ENCODE measurements at places on chromosomes 1 and 21. TPM values are rescaled to one million over a fixed set of nuclear protein-coding genes. Genes with fewer than 3 reads are reported as not detected.

Gene HSD11B1
- total RNA-seq, result 0.28 TPM

GRCh38 chr1:174786760-174787159 lies 213.0 kb upstream of the CACYBP start:
- no peak for DNase-seq

GRCh38 chr1:205954819-205955404 lies 11.7 kb upstream of the SLC26A9 start:
- DNase-seq, result no peak

DNA sequence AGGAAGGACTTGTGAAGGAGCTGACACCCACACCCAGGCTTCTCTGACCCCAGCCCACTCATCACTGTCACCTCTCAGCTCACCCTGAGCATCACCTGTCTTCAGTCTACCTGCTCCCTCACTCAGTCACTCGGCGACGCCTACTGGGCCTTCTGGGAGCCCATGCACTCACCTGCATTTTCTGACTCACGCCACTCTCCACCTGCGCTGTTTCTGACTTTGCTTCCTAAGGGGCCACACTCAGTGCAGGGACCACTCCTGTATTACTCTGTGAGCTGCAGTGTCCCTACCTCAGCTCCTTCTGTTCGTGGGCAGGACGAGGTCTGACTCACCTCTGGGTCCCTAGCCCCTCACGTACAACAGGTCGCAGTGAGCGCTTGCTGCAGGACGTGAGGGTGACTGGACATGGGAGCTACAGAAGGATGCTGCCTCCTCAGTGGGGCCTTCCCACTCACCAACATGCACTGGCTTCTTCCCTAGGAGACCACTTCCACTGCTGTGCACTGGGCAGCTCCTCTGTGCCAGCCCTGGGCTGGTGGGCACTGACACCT lies 102.3 kb downstream of the GLIS1 start:
- DNase-seq, result no peak

DNA sequence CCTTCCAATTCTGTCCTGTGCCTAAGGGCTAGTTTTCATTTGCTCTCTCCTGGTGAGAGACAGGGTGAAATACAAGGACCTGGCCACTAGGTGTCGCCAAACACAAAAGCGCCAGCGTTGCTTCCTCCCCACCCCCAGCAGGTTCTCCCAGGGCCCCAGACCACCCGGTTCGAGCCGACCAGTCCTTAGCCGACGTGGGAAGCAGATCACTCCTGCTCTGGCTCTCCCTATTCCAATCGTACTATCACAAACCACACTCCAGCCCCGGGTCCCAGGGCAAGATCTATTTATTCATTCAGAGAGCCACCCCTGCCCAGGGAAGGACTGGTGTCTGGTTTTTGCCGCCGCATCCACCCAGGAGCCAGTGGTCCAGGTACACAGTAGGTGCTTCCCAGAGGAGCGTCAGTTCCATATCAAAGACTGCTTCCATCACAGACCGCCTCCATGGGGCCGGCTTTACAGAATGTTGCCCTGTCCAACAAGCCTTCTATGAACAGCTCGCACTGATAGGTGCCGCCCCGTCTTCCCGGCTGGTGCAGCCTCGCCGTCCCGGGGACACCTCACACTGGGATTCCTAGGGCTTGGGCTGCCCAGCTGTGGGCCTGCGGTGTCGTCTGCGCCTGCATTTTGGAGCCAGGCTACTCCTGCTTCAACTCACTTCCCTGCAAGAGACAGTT lies 35.0 kb downstream of the CTNNBIP1 start:
- peak; percentile 67 for DNase-seq

DNA sequence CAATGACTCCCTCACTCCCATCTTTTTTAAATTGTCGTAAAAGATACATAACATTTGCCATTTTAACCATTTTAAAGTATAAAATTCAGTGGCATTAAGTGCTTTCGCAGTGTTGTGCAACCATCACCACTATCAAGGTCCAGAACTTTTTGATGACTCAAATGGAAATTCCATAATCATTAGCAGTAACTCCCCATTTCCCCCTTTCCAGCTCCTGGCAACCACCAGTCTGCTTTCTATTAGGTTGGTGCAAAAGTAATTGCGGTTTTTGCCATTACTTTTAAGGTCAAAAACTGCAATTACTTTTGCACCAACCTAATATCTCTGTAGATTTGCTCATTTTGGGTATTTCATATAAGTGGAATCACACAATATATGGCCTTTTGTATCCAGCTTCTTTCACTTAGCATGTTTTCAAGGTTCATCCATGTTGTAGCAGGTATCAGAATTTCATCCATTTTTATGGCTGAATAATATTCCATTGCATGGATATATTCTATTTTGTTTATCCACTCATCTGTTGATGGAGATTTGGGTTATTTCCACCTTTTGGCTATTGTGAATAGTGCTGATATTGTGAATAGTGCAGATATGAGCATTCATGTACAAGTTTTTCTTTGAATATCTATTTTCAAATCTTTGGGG lies 159.7 kb downstream of the HIVEP3 start:
- peak; percentile 93 for DNase-seq
